ENCODE measurements at places on chromosomes 13 and 19.

GRCh38 chr13:47211106-47211505, 314.3 kb upstream of the HTR2A start:
- H3K27ac ChIP-seq, result no peak overlapping the region
- H3K27me3 ChIP-seq, result no peaks in the 10 kb centered on the region
- H3K4me3 ChIP-seq, result no peak overlapping the region
- H3K4me1 ChIP-seq, result no peaks in the 10 kb centered on the region
- no peak for DNase-seq

GRCh38 chr13:77699059-77699680, 1.7 kb downstream of the SLAIN1 start:
- peak overlapping the region; percentile 99 for H3K4me3 ChIP-seq
- H3K36me3 ChIP-seq, result no peaks in the 10 kb centered on the region
- H3K27me3 ChIP-seq, result no peaks in the 10 kb centered on the region
- no peak for DNase-seq
- peaks cover 8% of the 10 kb centered on the region for H3K4me1 ChIP-seq

DNA sequence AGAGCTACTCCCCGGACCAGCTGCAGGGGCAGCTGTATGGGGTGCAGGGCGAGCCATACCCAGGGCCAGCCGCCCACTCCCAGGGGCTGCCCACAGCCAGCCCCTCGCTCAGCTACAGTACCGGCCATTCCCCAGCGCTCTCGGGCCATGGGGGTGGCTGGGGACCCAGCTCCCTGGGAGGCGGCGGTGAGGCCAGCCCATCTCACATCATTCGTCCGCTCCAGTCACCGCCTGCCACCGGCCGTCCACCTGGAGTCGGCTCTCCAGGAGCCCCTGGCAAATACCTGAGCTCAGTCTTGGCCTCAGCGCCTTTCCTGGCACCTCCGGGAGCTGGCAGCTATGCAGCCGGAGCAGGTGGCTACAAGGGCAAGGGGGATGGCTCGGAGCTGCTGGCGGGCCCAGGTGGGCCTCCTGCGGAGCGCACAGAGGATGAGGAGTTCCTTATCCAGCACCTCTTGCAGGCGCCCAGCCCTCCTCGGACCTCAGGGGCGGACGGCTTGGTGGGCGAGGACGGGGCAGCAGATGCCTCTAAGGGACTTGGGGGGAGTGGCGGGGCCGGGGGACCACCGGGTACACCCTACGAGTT, 4.9 kb downstream of the PRR12 start:
- no peak for DNase-seq
- no peak overlapping the region for H3K27ac ChIP-seq
- H3K36me3 ChIP-seq, result peaks cover 66% of the 10 kb centered on the region

DNA sequence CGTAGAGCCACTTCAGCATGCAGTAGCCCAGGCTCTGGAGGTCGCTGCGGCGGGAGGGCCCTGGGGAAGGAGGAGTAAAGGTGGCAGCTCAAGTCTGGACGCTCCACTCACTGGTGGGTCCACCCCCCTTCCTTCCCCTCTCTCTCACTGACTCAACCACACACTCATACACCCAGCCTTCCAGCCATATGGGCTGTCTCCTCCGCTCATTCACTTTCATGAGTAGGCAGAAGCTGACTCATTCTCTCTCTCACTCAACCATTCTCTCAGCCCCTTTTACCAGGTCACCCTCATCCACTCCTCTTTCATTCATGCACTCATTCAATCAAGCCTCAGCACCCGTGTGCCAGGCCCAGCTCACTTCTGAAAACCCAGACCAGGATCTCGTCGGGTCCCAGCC, 27.5 kb upstream of the SIGLEC11 start:
- H3K4me1 ChIP-seq, result no peaks in the 10 kb centered on the region
- H3K27me3 ChIP-seq, result no peaks in the 10 kb centered on the region
- DNase-seq, result no peak
- no peak overlapping the region for H3K4me3 ChIP-seq
- H3K27ac ChIP-seq, result no peak overlapping the region

DNA sequence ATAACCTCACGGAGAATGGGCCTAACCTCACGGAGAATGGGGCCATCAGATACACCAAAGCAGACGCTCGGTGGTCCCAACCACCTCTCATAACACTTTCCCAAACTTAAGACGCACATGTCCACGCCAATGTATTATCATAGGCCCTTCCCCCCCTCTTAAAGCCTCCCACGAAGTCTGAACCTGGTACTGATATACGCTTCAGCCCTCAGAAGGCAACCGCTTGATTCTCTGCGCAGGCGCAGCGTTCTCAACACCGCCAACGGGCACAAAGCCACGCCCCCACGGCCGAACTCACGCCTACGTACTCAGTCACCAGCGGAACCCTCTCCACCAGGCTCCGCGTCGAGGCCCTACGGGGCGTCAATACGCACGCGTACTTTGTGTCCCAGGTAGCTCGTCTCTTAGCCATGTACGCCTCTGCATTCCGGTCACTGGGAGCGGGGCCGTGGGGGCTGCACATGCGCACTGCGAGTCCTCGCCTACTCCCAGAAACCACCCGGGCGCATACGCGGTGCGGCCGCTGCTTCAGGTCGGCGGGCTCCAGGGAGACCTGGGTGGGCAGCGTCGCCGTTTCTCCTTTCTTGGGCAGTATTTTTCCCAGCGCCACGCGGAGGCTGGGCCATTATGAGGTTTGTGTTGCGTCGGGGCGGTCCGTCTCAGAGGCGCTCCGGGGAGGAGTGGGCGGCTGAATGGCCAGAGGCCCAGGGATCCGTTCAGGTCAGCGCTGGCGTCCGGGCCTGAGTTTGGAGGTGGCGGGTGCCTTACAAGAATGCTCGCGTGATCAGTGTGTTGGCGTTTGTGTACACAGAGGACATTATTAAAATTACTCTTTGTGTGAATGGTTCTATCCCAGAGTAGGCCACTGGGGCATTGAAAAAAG, 25.3 kb downstream of the ZNF582 start:
- H3K36me3 ChIP-seq, result peaks cover 32% of the 10 kb centered on the region
- peak overlapping the region; percentile 57 for H3K4me3 ChIP-seq
- H3K27me3 ChIP-seq, result no peaks in the 10 kb centered on the region
- peak overlapping the region; percentile 74 for H3K27ac ChIP-seq
- H3K4me1 ChIP-seq, result no peaks in the 10 kb centered on the region

GRCh38 chr13:58573743-58574142, 942.2 kb downstream of the PCDH17 start:
- no peak overlapping the region for H3K27ac ChIP-seq
- H3K4me1 ChIP-seq, result no peaks in the 10 kb centered on the region
- H3K36me3 ChIP-seq, result no peaks in the 10 kb centered on the region
- H3K27me3 ChIP-seq, result no peaks in the 10 kb centered on the region
- H3K4me3 ChIP-seq, result no peak overlapping the region

GRCh38 chr13:45361596-45362206, 20.7 kb upstream of the TPT1 start:
- peaks cover 15% of the 10 kb centered on the region for H3K36me3 ChIP-seq
- no peaks in the 10 kb centered on the region for H3K27me3 ChIP-seq
- H3K4me3 ChIP-seq, result no peak overlapping the region

GRCh38 chr19:30136611-30137195, 194.7 kb downstream of the URI1 start:
- H3K36me3 ChIP-seq, result no peaks in the 10 kb centered on the region
- H3K27ac ChIP-seq, result no peak overlapping the region
- no peaks in the 10 kb centered on the region for H3K4me1 ChIP-seq

DNA sequence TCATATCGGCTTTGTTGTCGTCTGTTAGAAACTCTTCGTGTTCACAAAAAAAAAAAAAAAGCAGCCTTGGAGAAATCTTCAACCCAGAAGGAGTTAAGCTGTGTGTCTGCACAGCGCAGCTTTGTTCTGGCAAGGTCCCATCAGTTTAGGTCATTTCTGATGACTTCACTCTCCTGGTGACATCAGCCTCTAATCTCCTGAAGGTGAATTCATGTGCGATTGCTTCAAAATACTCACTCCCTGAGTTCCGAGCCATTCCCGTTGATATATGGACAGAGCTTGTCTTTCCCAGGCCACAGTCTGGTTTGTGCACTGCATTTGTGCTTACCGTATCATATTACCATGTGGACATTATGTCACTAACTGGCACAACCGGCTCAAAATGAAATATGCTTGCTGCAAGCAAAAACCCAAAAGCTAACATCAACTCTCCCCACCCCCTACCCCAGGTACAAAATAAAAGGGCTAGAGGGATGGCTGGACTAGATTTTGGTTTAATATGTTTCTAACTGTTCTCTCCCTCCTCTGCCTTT, 342.4 kb downstream of the KCNRG start:
- H3K27ac ChIP-seq, result peak overlapping the region; percentile 74
- peak; percentile 79 for DNase-seq
- H3K27me3 ChIP-seq, result no peaks in the 10 kb centered on the region
- peaks cover 19% of the 10 kb centered on the region for H3K4me1 ChIP-seq
- no peak overlapping the region for H3K4me3 ChIP-seq

- no peaks in the 10 kb centered on the region for H3K36me3 ChIP-seq
- no peak for DNase-seq
- H3K4me3 ChIP-seq, result no peak overlapping the region
- H3K27ac ChIP-seq, result no peak overlapping the region
- H3K4me1 ChIP-seq, result no peaks in the 10 kb centered on the region
Observed at GRCh38 chr19:29491995-29492577, 33.7 kb upstream of the VSTM2B start.

- H3K4me1 ChIP-seq, result peaks cover 29% of the 10 kb centered on the region
- H3K27me3 ChIP-seq, result no peaks in the 10 kb centered on the region
- peak overlapping the region; percentile 74 for H3K27ac ChIP-seq
- no peak for DNase-seq
- H3K4me3 ChIP-seq, result peak overlapping the region; percentile 96
Observed at GRCh38 chr19:2149980-2150793, 1.2 kb downstream of the AP3D1 start.

DNA sequence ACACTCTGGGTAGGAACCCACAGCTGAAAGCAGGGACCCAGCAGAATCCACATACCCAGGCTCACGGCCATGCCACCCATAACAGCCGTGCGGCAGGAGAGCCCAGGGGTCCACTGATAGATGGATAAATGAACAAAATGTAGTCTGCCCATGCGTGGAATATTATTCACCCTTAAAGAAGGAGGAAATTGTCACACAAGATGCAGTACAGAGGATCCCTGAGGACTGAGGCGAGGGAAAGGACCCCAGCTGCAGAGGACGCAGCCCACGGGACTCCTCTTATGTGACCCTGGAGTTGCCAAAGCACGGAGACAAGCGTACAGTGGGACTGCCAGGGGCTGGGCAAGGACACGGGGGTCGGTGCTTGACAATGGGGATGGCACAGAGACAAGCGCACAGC, 10.7 kb downstream of the GRTP1 start:
- H3K4me3 ChIP-seq, result no peak overlapping the region
- H3K27me3 ChIP-seq, result no peaks in the 10 kb centered on the region
- no peak for DNase-seq
- no peaks in the 10 kb centered on the region for H3K36me3 ChIP-seq

DNA sequence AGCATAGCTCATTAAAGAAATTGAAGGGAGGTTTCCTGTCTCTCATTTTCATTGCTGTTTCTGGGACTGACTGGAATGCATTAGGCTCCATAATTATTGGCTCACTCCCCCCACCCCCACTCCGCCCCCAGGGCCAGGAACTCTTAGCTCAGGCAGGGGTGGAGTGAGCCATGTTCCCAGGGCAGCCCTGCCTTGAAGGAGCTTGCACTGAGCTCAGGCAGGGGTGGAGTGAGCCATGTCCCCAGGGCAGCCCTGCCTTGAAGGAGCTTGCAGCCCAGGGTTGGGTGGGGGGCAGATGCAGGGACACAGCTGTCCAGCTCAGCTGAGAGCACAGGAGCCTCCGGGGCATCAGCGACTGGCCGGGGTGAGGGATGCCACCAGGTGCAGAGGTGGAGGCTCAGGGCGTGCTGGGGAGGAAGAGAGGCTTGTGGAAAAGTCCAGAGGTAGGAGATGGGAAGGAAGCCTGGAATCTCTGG, 39.1 kb upstream of the TFDP1 start:
- no peak overlapping the region for H3K4me3 ChIP-seq
- H3K4me1 ChIP-seq, result peaks cover 21% of the 10 kb centered on the region
- H3K27me3 ChIP-seq, result no peaks in the 10 kb centered on the region
- peak; percentile 62 for DNase-seq
- H3K27ac ChIP-seq, result peak overlapping the region; percentile 56

GRCh38 chr13:80313668-80314256, 27.2 kb downstream of the SPRY2 start:
- no peak for DNase-seq
- no peak overlapping the region for H3K27ac ChIP-seq
- H3K27me3 ChIP-seq, result no peaks in the 10 kb centered on the region
- H3K36me3 ChIP-seq, result no peaks in the 10 kb centered on the region

DNA sequence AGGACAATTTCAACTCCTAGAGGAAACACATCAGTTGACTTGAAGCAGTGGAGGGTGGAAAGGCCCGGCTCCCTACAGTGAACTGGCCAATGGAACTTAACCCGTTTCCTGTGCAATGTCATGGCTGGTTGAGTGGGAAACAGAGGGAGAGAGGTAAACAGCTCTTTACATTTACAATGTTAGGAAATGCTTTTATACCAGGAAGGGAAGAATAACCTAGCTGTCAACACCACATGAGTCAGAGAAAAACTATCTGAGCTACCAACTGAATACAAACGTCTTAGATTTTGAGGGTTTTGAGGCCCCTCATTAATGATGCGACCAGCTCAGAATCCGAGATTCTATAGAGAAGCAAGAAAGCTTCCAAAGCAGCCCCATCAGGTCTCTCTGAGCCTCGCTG, 36.7 kb downstream of the CARD8 start:
- peaks cover 14% of the 10 kb centered on the region for H3K36me3 ChIP-seq
- no peak overlapping the region for H3K27ac ChIP-seq
- H3K27me3 ChIP-seq, result no peaks in the 10 kb centered on the region
- H3K4me1 ChIP-seq, result no peaks in the 10 kb centered on the region

DNA sequence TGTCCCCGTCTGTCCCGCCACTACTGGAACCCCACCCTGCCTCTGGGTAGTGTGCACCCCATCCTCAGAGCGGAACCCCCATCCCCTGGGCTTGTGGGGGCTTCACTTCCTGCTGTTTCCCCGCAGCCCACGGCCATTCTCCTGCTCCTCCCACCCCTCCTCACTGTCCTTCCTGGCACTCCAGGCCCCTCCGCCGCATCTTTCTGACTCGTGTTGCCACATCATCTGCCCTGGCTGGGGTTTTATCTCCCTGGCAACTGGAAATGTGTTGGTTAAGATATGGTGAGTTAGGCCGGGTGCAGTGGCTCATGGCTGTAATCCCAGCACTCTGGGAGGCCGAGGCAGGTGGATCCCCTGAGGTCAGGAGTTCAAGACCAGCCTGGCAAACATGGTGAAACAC, 37.3 kb downstream of the KDM4B start:
- H3K36me3 ChIP-seq, result no peaks in the 10 kb centered on the region
- no peak overlapping the region for H3K4me3 ChIP-seq
- no peak for DNase-seq
- H3K27ac ChIP-seq, result no peak overlapping the region
- peaks cover 6% of the 10 kb centered on the region for H3K4me1 ChIP-seq

DNA sequence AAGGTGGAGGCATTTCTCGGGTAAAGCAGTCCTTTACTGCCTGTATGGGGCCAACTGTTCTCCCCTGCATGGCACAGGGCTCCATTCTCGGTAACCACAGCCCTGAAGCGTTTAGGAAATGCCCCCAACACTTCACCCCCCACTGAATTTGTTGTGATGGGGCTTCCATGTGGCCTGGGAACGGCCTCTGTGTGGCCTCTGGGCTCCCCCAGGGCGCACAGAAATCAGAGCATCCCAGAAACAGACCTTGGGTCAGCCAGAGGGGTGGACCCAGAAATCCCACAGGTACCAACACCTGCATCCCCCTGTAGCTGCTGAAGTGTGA, 153.7 kb upstream of the VSTM2B start:
- no peak overlapping the region for H3K27ac ChIP-seq
- H3K4me3 ChIP-seq, result no peak overlapping the region
- DNase-seq, result no peak
- no peaks in the 10 kb centered on the region for H3K4me1 ChIP-seq
- H3K36me3 ChIP-seq, result no peaks in the 10 kb centered on the region

- no peaks in the 10 kb centered on the region for H3K36me3 ChIP-seq
- H3K4me3 ChIP-seq, result no peak overlapping the region
- no peak for DNase-seq
- H3K27ac ChIP-seq, result no peak overlapping the region
- no peaks in the 10 kb centered on the region for H3K27me3 ChIP-seq
- H3K4me1 ChIP-seq, result no peaks in the 10 kb centered on the region
Observed at GRCh38 chr13:57739543-57740190, 108.1 kb downstream of the PCDH17 start.
